ENCODE measurements at places on chromosomes 13 and 19.

DNA sequence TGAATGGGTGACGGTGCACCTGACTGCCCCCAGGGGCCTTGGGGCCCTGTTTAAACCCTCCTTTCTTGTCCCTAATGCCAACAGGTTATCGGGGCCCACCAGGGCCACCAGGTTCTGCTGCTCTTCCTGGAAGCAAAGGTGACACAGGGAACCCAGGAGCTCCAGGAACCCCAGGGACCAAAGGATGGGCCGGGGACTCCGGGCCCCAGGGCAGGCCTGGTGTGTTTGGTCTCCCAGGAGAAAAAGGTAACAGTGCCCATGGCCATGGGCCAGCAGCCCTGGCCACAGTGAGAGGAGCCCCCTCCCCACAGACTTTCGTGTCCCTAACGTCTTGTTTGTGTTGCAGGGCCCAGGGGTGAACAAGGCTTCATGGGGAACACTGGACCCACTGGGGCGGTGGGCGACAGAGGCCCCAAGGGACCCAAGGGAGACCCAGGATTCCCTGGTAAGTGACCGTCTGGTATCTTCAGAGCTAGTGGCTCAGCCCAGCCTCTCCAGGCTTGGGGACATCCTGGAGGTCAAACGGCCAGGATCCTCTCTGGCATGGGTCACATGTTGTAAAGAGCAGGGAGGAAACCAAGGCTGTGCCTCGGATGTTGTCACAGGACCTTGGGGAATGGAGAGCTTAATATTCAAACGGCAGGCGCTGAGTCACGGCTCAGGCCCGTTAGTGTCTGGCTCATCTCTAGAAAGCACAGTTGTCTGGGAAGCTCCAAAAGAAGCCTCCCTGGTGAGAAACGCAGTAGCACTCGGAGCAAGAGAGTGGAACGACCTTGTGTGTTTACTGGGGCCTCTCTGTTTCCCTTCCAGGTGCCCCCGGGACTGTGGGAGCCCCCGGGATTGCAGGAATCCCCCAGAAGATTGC lies 58.3 kb downstream of the RAB20 start:
- no peak for DNase-seq

DNA sequence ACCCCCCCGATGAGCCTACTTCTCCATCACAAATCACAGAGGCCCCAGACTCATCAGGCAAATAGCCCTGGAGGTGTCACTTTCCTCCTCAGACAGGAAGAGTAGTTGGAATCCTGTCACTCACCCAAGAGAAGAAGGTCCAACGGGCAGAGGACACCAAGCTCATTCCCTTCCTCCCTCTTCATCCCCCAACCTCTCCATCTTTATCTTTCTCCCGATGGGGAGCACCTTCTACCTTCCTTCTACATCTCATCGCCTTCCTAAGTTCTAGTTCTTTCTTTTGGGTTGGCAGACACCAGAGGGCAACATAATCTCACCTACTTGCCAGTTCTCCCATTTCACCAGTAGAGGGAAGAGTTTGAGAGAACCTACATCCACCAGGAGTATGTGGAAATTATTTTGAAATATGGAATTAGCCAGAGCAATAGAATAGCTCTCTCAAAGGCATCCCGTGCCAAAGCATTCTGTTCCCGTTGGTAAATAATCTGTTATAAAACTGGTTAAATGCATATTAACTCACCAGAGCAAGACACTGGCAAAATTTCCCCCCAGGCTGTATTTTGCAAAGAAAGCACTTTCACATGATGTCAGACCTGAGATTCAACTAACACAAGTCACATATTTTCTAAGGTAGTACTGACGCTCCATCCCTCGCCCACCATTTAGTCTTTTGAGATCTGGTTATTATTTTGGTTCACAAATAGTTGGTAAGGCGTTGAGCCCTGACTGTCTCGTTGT lies 55.0 kb downstream of the ZIC5 start:
- peak; percentile 77 for DNase-seq

DNA sequence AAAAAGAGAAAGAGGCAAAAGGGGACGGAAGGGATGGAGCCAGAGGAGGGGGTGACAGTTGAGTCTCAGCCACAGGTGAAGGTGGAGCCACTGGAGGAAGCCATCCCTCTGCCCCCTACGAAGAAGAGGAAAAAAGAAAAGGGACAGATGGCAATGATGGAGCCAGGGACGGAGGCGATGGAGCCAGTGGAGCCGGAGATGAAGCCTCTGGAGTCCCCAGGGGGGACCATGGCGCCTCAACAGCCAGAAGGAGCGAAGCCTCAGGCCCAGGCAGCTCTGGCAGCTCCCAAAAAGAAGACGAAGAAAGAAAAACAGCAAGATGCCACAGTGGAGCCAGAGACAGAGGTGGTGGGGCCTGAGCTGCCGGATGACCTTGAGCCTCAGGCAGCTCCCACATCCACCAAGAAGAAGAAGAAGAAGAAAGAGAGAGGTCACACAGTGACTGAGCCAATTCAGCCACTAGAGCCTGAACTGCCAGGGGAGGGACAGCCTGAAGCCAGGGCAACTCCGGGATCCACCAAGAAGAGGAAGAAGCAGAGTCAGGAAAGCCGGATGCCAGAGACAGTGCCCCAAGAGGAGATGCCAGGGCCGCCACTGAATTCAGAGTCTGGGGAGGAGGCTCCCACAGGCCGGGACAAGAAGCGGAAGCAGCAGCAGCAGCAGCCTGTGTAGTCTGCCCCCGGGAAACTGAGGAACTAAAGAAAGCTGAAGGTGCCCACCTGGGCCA lies 2.5 kb downstream of the POLR1G start:
- no peak for DNase-seq

DNA sequence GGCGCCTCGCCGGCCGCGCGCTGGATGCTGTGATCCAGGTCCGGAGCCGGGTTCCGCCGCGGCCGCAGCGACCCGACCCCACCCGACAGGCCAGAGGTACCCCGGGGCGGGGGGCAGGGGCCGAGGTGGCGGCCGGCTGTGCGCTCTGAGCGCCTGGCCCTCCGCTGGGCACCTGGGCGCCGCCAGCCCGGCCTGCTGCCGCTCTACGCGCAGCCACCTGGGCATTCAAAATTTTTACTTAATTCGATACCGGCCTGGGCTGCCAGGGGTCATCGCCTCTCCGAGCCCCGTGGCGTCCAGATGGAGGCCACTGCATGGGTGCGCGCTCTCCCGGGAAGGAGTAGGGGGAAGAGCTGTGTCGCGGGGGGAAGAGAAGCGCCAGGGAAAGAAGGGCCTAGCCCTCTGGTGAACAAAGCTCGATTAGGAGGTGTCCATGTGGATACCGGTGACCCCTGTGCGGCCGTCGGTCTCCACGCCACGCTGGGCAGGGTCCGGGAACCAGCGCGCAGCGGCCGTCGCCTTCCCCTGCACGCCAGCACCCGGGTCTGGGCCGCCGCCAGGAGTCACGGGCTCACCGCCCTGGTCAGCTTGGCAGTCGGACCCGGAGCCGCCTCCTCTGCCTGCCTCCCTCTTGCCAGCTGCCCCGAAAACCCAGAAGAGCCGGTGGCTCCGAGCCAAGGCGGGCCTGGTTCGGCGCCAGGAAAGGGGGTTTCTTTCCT lies 666 bp downstream of the BIVM start:
- DNase-seq, result peak; percentile 50

- peak; percentile 66 for DNase-seq
Measured at GRCh38 chr19:44742330-44743061, 6.0 kb upstream of the BCL3 start.

DNA sequence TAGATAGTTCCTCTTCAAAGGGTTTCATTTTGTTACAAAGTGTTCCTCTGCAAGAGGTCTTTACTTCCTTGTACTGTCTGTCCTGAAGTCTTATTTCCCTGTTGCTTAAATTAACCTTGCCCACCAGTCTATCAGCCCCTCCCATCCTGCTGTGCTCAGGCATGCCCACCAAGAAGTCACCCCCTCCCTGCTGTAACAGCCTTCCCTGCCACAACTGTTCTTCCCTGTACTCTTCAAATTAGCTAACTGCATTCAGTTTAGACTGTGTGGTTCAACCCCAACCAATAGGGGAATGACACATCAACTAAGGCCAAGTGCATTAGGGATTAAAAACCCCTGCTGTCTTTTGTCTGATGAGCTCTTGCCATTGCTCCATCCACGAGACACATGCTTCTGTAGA lies 34.4 kb upstream of the ZNF562 start:
- no peak for DNase-seq

GRCh38 chr19:57314146-57314545 lies 6.1 kb upstream of the ZNF543 start:
- no peak for DNase-seq

DNA sequence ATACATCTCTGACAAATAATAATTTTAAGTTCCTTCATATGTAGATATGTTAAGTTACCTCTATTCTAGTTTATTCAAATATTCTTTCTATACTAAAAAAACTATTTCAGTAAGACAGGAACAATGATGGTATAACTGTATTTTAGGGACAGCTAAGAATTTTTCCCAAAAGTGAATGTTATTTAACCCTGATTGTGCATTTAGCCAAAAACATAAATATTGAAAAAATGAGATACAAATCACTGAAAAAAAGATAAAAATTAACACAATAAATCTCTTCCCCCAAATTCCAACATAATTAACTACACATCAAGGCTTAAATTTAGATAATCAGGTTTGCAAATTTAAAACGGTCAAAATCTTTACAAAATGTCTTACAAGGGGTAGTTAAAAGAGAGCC lies 58.1 kb downstream of the KCNRG start:
- DNase-seq, result no peak

- DNase-seq, result no peak
Measured at GRCh38 chr13:106232681-106233080, 302.8 kb downstream of the EFNB2 start.

- DNase-seq, result peak; percentile 90
Measured at GRCh38 chr19:47190167-47190727, 40.8 kb downstream of the BBC3 start.

DNA sequence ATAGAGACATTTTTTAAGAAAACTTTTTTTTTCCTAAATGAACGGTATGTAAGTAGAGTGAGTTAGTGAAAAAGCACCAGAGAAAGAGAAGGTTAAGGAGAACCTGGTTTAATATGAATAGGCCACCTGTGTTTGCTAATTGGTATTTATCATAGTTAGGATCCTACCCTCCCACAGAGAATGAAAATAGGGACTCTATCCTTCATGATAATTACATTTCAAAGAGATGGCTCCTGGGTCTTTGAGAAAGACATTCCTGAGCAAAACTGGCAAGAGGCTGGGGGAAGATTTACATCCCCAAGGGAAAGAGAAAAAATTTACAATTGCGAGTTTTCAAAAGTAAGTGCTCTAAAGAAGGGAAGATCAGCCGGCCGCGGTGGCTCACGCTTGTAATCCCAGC lies 1284.5 kb downstream of the SLITRK1 start:
- no peak for DNase-seq

DNA sequence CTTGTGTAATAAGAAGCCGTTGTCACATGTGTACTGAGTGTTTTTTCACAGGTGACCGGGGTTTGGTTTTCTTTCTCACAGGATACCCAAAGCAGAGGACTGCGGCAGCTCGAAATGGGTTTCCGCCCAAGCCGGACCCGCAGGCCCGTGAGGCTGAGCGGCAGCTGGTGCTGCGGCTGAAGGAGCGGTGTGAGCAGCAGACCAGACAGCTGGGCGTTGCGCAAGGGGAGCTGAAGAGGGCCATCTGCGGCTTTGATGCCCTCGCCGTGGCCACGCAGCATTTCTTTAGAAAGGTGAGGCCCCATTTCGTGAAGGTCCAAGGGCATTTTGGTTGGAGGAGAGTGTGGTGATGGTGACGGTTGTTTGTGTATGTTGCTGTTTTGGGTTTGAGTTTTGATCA lies 236.3 kb downstream of the SLC7A1 start:
- no peak for DNase-seq

DNA sequence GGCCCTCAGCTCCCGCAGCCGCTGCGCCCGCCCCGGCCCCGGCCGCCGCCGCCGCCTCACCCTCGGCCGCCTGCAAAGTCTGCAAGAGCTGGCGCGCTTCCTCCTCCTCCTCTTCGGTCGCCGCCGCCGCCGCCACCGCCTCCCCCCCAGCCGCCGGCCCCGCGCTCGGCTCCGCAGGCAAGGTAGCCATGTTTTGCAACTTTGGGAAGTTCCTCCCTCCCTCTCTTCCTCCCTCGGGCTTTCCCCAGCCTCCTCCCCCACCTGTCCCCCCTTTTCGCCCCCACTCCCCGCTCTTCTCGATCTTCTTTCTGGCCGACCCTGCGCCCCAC lies 433 bp downstream of the SIX5 start:
- peak; percentile 53 for DNase-seq

DNA sequence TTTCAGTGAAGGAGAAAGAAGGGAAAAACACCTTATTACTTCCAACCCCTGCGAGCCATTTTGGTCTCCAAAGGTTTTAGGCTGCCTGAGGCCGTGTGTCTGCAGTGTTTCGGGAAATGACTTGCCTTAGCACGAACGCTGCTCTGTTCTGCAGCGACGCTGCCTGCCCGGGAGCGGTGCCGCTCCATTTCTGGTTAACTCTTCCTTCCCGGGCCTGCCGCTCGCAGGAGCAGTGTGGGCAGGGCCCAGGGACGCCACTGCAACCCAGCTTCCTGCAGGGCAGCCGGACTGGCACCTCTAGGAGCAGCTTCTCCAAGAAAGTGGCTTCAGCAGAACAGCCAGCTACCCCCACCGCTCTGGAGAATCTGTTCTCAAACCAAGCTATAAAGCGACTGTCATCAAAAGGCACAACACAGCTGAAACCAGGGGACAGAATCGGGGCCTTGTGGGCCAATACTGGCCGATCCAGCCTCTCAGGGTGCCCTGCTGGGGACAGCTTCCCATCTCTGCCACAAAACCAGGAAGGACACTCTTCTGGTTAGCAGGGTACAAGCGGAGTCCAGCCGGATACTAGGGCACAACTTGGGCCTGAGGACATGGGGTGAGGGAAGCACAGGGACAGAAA lies 72.2 kb downstream of the KCTD15 start:
- peak; percentile 46 for DNase-seq

- DNase-seq, result peak; percentile 98
Measured at GRCh38 chr19:7522072-7522922, at the start of gene MCOLN1. MCOLN1 (plus strand) TSS chr19:7522624; CDS start chr19:7522751, 127 bp downstream.

DNA sequence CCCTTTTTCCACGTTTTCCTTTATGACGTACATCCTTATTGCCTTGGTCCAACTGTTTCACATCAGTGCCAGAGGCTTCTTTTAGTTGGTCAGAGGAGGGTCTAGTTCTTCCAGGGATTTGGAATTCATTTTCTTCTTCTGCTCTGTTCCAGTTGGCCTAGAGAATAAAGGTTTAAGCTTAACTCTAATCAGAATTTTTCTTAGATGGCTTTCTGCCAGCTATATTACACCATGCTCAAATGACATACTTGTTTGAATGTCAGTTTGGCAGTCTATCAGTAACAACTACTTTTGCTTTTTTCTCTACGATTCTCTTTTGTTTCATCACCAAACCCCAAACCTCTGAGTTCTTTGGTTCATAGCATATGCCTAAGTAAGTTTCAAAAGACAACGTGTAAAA lies 16.8 kb downstream of the SPART start:
- peak; percentile 35 for DNase-seq

- peak; percentile 99 for DNase-seq
Measured at GRCh38 chr13:106349080-106349931, 186.2 kb downstream of the EFNB2 start.

DNA sequence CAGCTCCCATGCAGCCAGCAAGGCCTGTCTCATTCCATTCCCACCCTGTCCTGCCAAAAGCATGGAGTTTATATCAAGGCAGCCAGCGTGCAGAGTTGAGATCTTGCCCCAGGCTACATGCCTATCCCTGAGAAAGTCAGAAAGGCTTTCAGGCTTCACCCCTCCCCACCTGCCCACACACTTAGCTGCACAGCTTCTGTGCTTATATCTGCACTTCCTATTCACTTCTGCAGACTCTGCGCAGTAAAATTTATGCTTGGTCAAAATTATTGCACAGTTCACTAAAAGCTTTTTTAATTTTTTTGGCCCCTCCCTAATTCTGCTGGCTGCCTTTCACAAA lies 12.5 kb upstream of the ZNF675 start:
- DNase-seq, result no peak
